ENCODE measurements at places on chromosomes 16 and 17. TPM values are rescaled to one million over a fixed set of nuclear protein-coding genes. Genes with fewer than 3 reads are reported as not detected.

DNA sequence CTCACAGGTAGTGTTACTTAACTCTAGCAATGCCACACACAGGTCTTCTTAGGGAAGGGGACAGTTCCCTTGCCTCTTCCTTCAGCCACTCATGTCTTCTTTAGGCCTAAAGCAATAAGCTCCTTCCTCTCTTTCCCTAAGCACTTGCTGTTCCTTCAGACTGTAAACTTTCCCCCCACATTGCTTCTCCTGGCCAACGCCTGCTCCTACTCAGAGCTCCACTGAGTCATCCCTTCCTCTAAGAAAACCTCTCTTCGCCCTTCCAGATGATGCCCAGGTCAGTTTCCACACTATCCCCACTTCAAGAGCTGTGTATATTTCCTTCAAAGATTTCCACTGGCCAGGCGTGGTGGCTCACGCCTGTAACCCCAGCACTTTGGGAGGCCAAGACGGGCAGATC, 12.5 kb upstream of the EPOP start:
- H3K4me3 ChIP-seq: no peak overlapping the region
- no peaks in the 10 kb centered on the region for H3K36me3 ChIP-seq
- H3K27ac ChIP-seq: no peak overlapping the region
- DNase-seq: no peak

Gene NPIPB2
- total RNA-seq: 12.5 TPM

- H3K36me3 ChIP-seq: no peaks in the 10 kb centered on the region
- DNase-seq: no peak
- no peaks in the 10 kb centered on the region for H3K27me3 ChIP-seq
- no peak overlapping the region for H3K4me3 ChIP-seq
- H3K4me1 ChIP-seq: no peaks in the 10 kb centered on the region
Measured at GRCh38 chr17:61306003-61306402, 93.6 kb upstream of the TBX2 start.

Gene KCNG4
- total RNA-seq: not detected

- H3K27me3 ChIP-seq: no peaks in the 10 kb centered on the region
- no peaks in the 10 kb centered on the region for H3K4me1 ChIP-seq
- no peak within 1 kb of the TSS for H3K27ac ChIP-seq
- no peak for DNase-seq
- H3K4me3 ChIP-seq: no peak within 1 kb of the TSS
Measured at GRCh38 chr17:41624208-41625101, at the start of gene KRT17. Gene KRT17 (minus strand): TSS chr17:41624575. CDS start chr17:41624509, 66 bp downstream.

- no peak overlapping the region for H3K27ac ChIP-seq
- H3K27me3 ChIP-seq: no peaks in the 10 kb centered on the region
- H3K4me1 ChIP-seq: no peaks in the 10 kb centered on the region
- no peak overlapping the region for H3K4me3 ChIP-seq
- no peaks in the 10 kb centered on the region for H3K36me3 ChIP-seq
- no peak for DNase-seq
Measured at GRCh38 chr16:6926762-6927161, 405.9 kb upstream of the RBFOX1 start.

DNA sequence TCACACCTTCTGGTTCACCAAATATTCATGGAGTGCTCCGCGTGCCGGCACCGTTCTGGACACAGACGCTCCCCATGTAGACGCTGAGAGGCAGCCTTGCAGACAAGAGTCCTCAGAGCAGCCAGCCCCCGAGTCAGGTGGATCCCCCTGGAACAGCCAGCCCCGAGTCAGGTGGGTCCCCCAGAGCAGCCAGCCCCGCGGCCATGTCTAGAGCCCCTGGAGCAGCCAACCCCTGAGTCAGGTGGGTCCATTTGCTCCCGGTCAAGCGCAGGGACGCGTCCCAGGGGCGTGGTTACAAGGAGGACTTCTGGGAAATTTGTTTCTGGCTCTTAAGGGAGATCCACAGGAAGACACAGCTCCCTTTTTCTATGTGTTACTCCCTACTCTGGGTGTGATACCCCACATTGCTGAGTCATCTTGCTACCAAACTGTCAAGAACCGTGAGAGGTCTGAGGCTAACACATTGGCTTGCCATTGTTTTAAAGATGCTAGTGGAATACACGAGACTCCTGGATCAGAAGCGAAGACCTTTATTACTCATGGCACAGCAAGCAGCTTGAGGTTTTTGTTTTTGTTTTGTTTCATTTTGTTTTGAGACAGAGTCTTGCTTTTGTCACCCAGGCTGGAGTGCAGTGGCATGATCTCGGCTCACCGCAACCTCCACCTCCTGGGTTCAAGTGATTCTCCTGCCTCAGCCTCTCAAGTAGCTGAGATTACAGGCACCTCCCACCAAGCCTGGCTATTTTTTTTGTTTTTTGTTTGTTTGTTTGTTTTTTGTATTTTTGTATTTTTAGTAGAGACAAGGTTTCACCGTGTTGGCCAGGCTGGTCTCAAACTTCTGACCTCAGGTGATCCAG, 43.3 kb upstream of the CBFA2T3 start:
- no peak overlapping the region for H3K27ac ChIP-seq
- DNase-seq: peak; percentile 60
- peaks cover 3% of the 10 kb centered on the region for H3K27me3 ChIP-seq
- H3K4me1 ChIP-seq: peaks cover 10% of the 10 kb centered on the region
- no peak overlapping the region for H3K4me3 ChIP-seq
